Fibroblast of upper back skin (primary cell): ENCODE measurements at places on chromosomes 11 and 22.
A peak's percentile ranks its signal among the peaks of the same experiment; 100 is the strongest.

DNA sequence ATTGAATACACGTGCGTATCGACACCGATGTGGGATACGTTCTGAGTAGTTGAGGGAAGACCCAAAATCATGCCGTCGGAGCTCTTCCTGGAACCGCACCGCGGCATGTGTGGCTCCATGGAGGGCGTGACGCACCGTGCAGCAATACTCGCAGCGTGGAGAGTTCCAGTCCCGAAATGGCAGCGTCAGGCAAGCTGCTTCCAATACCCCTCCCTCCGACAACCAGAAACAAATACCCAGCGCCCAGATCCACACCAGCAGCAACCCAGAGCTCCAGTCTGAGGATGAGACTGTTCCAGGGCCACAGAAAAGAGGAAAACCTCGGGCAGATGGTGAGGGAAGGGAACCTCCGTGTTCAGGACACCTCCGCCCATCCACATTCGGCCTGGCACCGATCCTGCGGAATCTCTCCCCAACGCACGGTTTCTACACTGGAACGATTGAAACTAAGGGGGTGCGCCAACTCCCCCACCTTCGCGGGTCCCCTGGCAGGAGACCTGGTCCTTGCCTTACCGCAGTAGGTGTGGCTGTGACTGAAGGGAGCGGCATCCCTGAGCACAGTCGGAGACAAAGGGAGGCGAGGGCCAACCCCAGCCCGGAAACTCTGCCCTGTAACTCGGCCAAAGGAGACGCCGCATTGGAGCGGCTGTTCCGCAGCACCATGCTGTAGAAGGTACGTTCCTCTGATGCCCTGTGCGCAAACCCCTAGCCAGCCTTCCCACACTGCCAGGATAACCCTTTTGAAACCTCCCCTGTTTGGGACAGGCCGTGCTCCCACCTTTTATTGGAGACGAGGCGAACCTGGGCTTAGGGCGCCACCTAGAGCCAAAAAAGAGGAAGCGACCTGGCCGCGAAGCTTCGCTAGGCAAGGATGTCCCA, 28.2 kb downstream of the DBX1 start:
- DNase-seq: peak; percentile 73

- no peak for DNase-seq
Observed at GRCh38 chr11:73151416-73151815, 9.3 kb upstream of the FCHSD2 start.

GRCh38 chr11:114283422-114283821, 12.8 kb upstream of the NNMT start:
- no peak for DNase-seq

GRCh38 chr22:44202261-44202789, 21.6 kb downstream of the PARVG start:
- DNase-seq: peak; percentile 90

- DNase-seq: peak; percentile 66
Observed at GRCh38 chr22:48695251-48695650, 1132.4 kb downstream of the BRD1 start.

- no peak for DNase-seq
Observed at GRCh38 chr11:118286545-118286944, 18.0 kb upstream of the CD3E start.

DNA sequence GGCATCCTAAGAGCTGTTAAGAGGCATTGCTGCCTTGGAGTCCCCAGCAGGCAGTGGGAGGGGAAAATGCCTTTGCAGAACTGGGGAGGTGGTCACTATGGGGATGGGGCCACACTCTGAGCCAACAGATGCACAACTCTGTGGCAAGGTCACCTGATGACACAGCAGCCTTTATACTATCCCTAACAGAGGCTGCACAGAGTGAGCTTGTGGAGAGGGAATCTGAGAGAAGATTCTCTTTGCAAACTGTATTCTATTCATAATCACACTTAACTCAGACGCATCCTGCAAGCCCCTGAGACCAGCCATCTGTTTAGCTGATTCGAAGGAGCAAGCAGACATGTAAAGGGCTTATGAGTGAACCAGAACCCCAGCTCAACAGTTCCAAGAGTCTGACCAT, 49.0 kb upstream of the TTC12 start:
- no peak for DNase-seq

GRCh38 chr22:38177926-38178604, 3.6 kb downstream of the PLA2G6 start:
- DNase-seq: peak; percentile 60

- DNase-seq: no peak
Observed at GRCh38 chr11:62614275-62614674, 1.2 kb downstream of the ROM1 start.

GRCh38 chr11:33894398-33894746, 2.5 kb upstream of the LMO2 start:
- DNase-seq: no peak

DNA sequence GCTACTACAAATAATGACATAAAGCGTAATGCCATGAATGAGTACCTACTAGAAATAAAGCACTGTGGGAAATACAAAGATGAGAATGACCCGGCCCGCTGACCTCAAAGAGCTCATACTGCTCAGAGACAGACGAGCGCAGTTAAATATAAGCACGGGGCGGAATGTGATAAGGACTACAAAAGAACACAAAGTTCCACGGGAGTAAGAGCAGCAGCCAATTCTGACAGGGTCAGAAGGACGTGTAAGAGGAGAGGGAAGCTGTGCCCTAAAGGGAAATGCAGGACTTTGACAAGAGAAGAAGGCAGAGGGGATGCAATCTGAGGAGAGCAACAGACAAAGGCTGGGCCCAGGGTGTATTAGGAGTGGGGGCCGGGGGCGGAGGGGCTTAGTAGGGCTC, 314.6 kb downstream of the LARGE1 start:
- no peak for DNase-seq

DNA sequence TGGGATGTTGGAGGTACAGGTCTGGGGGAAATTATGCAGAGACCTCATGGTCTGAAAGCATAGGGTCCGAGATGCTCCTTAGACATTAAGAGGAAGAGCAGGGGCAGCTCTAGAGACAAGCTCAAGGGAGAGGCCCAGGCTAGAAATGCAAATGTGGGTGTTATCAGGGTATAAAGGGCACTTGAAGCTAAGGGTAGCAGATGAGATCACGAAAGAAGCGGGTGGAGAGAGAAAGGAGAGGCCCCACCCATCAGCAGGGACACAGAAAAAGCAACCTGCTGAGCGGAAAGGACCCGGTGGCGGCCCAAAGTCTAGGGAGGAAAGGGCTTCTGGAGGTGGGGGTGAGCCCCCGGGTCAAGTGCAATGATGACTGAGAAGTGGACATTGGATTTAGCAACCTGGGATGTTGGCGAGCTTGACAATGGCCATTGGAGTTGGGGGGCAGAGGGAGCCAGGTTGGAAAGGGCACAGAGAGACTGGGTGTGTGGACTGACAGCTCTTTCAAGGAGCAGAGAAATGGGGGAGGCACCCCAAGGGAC, 8.9 kb downstream of the TMPRSS6 start:
- no peak for DNase-seq

DNA sequence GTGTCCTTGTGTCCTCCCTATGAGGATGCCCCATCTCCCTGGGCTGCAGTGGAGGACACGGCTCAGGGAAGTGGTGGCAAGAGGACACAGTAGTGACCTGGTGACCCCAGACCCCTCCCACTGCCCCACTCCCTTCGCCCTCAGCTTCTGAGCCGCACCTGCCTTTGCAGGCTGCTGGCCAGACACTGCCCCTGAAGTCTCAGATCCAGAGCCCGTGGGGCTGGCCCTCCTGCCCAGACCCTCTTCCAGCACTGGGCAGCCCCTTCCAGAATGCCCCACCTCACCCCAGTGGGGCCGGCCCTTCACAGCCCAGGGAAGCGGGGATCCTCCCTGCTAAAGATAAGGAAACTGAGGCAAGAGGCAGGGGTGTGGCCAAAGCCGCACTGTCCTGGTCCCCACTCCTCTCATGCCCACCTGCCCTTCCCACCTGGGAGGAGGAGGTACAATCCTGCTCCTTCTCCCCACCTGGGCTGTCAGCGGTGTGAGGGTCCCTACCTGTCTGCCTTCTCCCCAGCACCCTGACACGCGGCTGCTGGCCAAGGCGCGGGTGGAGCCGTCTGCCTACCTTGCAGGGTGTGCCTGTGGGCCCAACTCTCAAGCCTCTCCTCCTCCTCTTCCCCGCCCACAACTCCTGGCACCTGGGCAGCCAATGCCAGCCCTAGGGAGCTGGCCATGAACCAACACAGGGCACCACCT, 17.3 kb downstream of the TRPM5 start:
- no peak for DNase-seq

DNA sequence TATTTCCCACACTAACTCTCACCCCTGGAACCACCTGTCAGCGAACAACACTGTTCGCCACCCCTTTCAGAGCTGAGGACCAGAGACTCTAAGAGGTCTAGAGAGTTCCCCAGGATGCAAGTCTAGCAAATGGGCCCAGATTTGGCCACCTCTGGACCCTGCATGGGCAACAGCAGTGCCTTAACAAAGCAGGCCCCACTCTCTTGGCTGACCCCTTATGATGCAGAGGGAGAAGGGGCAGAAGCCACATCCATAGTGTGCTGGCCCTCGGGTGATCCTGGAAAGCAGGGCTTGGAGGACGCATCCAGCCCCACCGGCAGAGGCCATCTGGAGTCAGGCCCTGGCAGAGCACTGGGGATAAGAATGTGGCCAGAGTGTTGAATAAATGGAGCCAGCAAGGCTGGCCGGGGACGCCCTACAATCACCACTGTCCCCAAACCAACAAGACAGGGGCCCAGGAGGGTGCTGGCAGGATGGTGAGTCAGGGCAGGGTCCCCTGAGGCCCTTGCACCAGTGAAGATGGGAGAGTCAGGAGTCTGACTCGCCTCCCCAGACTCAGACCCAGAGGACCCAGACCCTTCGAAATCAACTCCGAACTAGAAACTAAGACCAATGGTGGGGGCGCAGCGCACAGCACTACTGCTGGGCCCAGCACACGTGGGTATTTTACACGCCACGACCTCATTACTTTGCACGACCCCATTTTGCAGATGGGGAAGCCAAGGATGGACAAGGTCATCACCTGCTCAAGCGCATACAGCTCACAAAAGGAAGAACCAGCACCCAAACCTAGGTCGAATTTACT, 6.5 kb downstream of the CSNK1E start:
- DNase-seq: no peak

GRCh38 chr11:58006940-58007339, 16.7 kb upstream of the OR9Q1 start:
- DNase-seq: no peak

DNA sequence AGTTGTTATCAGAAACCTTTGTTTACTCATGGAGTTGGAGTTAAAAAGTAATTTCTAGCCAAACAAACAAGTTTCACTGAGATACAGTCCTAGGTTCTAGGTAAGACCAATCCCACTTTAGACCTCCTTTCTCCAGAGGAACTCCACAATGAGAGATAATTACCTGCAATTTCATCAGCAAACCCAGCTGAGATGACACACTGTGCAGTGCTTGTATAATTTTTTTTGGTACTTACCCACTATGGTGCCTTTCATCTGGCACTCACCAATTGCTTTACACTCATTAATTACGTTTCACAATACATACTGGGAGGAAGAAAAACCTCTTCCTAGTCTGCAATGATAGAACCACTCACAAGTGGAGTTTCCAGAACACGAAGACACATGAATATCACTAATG, 1.8 kb upstream of the MUC15 start:
- peak; percentile 13 for DNase-seq

GRCh38 chr11:10943968-10944367, 86.1 kb upstream of the ZBED5 start:
- peak; percentile 35 for DNase-seq

DNA sequence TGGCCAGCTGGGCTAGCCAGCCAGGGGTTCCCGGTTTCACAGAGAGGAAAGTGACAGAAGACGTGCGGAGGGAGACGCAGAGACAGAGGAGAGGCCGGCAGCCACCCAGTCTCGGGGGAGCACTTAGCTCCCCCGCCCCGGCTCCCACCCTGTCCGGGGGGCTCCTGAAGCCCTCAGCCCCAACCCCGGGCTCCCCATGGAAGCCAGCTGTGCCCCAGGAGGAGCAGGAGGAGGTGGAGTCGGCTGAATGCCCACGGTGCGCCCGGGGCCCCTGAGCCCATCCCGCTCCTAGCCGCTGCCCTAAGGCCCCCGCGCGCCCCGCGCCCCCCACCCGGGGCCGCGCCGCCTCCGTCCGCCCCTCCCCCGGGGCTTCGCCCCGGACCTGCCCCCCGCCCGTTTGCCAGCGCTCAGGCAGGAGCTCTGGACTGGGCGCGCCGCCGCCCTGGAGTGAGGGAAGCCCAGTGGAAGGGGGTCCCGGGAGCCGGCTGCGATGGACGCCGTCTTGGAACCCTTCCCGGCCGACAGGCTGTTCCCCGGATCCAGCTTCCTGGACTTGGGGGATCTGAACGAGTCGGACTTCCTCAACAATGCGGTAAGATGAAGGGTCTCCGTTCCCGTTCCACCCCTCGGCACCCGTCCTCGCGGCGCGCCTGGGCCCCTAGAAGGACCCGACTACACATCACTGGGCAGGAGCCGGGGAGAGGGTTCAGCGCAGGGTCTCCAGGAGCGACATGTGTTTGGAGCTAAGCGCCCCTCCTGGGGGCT, at the start of gene CREB3L1:
CREB3L1 (plus strand) TSS at position 41 of the 765 bp plus-strand sequence; CDS start at position 491, 450 bp downstream.
- no peak for DNase-seq

GRCh38 chr11:47565340-47566148, at the start of gene PTPMT1:
PTPMT1 (plus strand) TSS chr11:47565599; CDS start chr11:47565623, 24 bp downstream.
- peak; percentile 69 for DNase-seq

DNA sequence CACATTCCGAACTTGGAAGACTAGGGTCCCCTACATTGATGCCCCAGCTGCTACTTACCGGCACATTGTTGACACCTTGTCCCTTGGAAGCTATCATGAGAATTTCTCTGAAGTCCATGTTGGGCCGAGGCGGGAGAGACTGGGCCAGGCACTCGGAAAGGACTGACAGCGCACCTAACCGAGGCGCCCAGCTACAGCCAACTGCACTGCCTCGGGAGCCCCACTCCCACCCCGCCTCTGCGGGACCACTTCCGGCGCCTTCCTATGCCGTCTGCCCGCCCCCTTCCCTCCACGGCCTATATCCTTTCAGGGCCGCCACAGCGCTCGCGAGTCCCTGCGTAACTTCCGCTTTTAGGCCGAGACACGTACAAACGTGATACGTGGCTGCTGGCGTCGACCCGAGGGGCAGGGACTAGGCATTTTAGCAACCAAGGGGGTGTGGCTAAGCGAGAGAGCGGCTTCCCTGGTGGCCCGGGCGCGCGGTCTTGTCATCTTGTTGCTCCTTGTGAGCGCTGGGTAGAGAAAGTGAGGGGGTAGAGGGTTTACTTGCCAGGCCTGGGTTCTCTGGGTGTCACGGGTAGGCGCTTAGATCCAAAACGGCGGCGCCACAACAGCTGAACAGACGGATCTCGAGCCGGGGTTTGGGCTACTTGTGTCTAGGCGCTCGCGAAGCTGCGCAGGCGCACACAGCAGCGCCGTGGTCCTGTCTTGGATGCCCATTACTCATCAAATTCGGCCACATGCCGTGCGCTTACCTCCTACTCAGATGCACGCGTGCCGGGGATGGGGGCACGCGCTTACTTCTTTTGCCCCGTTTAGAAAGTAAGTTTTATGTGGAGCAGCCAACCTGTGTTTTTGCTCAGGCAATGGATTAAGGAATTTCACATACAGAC, at the start of gene SPTY2D1:
SPTY2D1 (minus strand) TSS at position 203 of the 893 bp plus-strand sequence; CDS start at position 118, 85 bp downstream.
- DNase-seq: peak; percentile 100

- DNase-seq: no peak
Observed at GRCh38 chr22:38125751-38126201, 15.3 kb upstream of the BAIAP2L2 start.

- no peak for DNase-seq
Observed at GRCh38 chr22:45564349-45565030, 61.8 kb downstream of the FBLN1 start.

GRCh38 chr11:23729088-23729487, 767.8 kb upstream of the LUZP2 start:
- no peak for DNase-seq

GRCh38 chr11:126072141-126072741, 9.6 kb upstream of the CDON start:
- peak; percentile 59 for DNase-seq
